Esophagus squamous epithelium (tissue), 5 donors: ENCODE measurements at places on chromosomes 3 and 15. TPM values are rescaled to one million over a fixed set of nuclear protein-coding genes. Genes with fewer than 3 reads are reported as not detected.

GRCh38 chr3:122200661-122201060 is 17.2 kb downstream of the CASR start:
- DNase-seq: no peak

STRIT1 gene
- not detected for total RNA-seq

DNA sequence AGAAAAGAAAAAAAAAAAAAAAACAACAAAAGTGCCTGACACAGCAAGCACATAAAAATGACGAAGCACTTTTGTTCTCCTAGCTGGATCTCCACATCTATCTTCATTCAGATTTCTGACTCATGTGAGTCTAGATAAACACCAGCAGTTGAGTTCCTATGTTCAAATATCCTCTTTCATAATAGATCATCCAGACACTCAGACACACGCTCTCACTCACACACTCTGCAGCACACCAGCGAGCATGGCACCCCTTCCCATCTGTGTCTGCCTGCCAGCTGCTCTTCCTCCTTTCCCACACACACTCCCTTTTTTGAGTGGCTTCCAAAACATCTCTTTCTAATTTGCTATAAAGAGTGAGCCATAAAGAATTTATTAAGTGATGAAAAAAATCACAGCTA is 19.8 kb upstream of the CELF6 start:
- DNase-seq: no peak

DNA sequence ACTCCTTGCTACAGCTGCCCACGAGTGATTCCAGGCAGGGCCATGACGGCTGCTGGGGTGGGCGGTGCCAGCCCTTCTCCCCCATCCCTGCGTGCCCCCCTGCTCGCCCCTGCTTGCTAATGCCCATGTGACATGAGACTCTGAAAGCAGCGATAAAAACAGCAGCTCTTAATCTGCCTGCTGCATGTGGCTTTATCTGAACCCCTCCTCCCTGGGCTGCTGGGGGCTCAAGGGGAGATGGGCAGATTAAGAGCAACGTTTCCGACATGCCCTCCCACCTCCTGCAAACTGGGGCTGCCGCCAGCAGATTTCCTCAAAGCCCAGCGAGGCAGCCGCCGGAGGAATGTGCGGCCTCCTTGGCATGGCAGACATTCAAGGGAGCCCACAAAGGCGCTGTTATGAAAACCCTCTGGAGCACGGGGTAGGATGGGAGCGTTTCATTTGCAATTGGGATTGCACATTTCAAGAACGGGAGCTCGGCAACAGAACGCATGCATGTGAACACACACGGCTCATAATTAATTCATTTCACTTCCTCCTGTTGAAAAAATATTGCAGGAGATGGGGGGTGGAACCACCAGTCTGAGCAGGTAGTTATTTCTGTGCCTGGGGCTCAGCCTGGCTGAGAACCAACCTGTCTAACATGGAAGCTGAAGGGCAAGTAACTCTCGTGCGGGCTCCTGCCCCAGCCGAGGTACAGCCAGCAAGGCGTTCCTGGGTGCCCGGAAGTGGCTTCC is 504.2 kb upstream of the PROK2 start:
- no peak for DNase-seq

LRRC2 gene
- 0.26 TPM for total RNA-seq

DNA sequence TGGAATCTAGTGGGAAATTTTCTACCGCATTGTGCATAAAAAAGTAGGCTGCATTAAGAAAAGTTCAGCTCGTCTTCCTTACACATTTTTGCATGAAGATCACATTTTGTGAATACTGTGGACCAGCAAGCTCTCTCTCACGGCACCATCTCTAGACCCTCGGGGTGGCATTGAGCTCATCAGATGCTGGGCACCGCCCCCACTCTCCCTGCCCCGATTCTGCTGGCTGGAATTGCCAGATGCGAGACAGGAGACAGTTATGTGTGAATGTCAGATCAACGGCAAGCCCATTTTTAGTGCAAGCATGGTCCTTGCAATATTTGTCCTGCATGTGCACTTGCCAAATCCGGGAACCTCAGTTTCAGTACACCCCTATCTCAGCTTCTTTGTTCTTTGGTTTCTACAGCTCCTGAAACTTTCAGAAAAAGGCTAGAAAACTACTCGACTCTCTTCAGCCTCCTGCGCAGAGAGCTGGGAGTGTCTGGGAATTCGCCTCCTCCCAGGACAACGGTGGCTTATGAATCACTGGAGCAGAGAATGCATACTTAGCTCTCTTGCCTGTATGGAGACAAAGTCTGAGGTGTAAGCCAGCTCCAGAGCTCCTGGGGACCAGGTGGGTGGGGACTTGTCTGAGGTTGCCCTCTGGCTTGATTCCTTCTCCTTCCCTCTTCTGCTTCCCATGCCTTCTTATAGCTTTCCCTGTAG is 285.2 kb upstream of the ATP10A start:
- DNase-seq: no peak

- peak; percentile 25 for DNase-seq
These were observed at the start of gene CFAP92 for GRCh38 chr3:128993461-128994172. CFAP92 (minus strand) TSS chr3:128994076; CDS start chr3:128993304, 772 bp downstream.

DNA sequence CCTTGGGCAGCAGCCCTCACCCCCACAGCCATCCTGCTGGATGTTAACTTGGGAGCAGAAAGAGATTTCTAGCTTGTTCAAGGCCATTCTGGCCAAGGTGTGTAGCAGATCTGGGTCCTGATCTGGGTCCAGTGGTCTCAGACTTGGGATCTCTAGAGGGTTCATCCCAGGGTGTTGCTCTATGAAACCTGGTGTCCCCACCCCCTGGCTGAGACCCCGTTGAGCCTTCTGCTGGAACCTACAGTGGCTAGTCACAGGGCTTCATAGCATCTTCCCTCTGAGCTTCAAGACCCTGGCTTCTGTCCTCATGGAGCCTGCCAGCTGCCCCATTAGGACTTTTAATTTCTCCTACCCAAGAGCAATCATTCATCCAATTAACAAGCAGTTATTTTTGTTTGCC is 64.3 kb downstream of the EPHB1 start:
- no peak for DNase-seq

DNA sequence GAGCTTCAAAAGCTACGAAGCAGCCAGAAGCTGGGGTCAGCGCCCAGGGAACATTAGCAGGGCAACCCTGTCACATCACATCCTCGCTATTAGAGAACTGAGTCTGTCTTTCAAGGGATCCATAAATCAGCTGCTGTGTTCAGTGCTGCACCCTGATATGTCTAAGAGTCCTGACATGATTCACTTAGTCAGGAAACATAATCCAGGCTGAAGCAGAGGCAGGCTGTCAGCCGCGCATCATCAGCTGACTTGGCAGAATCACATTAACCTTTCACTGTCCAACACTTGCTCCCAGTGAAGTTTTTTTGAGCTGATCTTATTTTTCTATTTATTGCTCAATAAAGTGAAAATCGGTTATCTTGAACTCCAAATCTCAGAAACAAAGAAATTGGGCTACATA is 23.5 kb downstream of the MYH15 start:
- no peak for DNase-seq

DNA sequence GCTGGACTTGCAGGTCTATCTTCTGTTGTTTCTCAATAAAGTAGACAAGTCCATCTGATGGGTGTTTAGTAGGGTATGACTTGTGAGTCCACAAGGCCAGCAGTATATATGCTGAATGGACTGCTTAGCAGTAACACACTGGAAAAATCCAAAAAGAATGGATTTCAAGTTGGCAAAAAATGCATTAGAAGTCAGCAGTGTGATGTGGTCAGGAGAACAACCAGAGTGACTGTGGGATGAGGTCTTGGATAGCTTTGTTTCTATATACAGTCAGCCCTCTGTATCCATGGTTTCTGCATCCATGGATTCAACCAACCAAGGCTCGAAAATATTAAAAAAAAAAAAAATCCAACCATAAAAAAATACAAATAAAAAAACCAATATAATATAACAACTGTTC is 55.8 kb downstream of the LPP start:
- DNase-seq: no peak

GRCh38 chr3:152390647-152391046 is 121.9 kb downstream of the MBNL1 start:
- no peak for DNase-seq

DNA sequence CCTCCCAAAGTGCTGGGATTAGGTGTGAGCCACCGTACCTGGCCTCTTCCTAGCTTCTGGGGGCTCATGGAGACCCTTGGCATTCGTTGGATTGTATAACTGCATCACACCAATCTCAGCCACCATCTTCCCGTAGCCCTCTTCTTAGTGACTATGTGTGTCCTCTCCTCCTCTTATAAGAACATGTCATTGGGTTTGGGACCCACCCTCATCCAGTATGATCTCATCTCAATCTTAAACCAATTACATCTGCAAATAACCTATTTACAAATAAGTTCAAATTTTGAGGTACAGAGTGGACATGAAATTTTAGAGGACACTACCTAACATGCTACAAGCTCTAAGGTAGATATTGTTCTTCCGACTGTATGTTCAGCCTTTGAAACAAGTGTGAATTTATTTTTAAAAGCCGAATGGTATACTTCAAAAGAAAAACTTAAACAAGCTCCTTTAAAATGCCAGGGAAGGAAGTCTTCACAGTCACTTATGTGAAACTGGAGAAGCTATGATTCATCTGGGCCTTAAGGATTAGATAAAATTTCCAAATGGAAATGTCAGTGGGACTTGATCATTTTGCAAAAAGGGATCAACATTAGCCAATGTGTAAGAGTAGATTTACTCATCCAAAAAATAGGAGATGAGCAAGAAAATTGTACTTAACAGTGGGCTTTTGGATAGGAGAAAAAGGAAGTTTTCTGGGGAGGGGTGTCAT is 225.7 kb downstream of the MEX3B start:
- DNase-seq: no peak

- no peak for DNase-seq
These were observed 232.8 kb downstream of the TAFA4 start for GRCh38 chr3:68699541-68699940.

GOLGA8T gene
- total RNA-seq: not detected

- DNase-seq: no peak
These were observed 153.6 kb upstream of the BHLHE40 start for GRCh38 chr3:4825436-4826236.

DUOXA1 gene
- total RNA-seq: 64.0 TPM

KIF15 gene
- 3.6 TPM for total RNA-seq

- no peak for DNase-seq
These were observed 436.1 kb upstream of the WNT5A start for GRCh38 chr3:55923207-55923606.

NDUFAF3 gene
- total RNA-seq: 50.8 TPM

TTLL13 gene
- not detected for total RNA-seq

DNA sequence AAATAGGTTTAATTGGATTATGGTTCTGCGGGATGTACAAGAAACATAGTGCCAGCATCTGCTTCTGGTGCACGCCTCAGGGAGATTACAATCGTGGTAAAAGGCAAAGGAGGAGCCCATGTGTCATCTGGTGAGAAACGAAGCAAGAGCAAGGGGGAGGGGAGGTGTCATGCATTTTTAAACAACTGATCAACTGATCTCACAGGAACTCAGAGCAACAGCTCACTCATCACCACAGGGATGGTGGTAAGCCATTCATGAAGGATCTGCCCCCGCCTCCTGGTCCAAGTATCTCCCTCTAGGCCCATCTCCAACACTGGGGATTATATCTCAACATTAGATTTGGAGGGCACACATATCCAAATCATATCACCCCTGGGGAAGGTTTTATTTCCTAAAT is 42.1 kb upstream of the FGF7 start:
- DNase-seq: no peak

DNA sequence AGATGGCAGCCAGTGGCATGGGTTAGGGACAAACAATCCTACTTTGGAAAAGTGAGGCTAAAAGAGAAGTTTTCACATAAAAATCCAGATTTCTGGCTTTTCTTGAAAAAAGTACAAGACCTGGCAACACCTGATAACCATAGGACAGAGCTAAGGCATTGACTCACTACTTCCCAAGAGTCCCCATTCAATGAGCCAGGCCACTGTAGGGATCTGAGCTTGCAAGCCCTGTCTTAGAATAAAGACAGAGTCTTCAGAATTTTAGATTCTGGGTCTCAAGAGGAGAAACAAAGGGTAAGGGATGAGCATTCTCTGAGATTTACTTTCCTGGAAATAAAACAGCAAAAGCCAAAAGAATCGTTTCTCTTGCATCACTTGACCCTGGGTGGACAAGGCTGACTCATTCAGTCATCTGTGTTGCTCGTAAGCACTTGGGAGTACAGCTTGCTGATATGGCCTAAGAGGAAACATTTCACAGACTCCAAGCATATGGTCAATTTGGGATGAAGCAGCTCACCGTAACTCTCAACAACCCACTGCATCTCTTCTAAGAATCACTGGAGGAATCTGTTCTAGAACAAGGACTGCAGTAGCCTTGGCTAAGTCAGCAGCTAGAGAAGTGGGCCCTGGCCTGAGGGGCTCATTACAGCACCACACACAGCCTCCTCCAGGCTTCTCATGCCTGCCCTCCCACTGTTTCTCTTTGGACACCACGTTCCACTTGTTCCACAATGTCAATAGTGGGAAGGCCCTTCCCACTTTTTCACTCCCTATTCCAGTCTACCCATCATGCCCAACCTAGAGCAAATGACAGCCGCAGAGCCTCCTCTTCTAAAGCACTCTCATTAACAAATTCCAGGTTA is 86.2 kb downstream of the RFTN1 start:
- DNase-seq: no peak

DNA sequence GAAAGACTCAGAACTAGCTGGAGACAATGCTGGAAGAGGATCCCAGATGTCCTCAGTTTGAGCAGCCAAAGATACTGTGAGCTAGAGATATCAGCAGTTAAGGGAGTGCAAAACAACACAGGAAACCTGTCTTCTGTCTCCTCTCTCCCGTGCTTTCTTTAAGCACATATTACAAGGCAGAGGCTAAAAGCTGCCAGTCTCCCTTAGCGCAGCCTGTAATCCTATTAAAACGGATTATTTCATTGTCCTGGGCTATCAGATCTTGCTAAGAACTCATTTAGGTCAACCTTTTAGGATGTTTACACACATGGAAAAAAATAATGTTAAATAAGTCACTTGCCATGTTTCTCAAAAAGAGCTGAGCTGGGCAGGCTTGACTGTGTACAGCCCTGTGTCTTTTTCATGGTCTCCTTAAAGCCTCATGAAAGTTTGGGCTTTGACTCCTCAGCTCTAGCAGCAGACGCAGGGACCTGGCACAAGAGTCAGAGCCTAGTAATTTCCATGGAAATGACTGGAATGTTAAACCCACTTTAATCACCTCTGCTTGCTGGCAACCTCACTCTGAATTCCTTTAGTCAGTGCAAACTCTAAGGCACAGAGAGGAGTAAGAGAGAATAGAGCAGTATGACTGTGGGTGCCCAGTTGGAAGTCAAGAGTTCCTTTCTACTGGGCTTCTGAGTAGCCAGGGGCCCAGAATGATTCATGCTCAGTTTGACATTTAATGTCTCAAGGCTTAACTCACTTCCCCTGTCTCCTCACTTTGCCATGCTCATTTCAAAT is 491.9 kb downstream of the NTRK3 start:
- DNase-seq: no peak

- no peak for DNase-seq
These were observed 23.4 kb upstream of the MECOM start for GRCh38 chr3:169686874-169687273.

DNA sequence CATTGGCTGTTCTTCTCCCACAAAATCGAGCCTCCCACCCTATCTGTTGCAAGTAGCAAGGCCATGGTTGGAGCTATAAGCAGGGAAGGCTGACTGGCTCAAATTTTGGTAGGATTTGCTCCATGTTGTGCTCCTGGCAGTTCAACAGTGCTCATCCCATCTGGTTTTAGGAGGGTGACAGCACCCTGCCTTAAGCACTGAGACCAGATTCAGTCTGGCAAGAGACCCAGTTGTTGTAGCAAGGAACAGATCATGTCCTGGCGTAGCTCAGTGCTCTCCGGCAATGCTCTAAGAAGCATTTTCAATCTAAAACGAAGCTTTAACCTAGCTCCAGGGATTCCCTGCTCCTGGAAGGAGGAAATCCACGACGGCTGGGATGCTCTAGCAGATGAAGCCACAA is 91.2 kb downstream of the RGMA start:
- no peak for DNase-seq
